ENCODE measurements at places on chromosomes 2 and 18. TPM values are rescaled to one million over a fixed set of nuclear protein-coding genes. Genes with fewer than 3 reads are reported as not detected.

Gene ZNF892
- total RNA-seq, result 4.3 TPM

Gene TMEM17
- total RNA-seq, result 1.1 TPM

Gene TSN
- 37.5 TPM for total RNA-seq

Gene L3MBTL4
- total RNA-seq, result 2.8 TPM

Gene AGFG1
- total RNA-seq, result 81.3 TPM

Gene THSD7B
- 1.8 TPM for total RNA-seq

Gene GREB1
- total RNA-seq, result 7.2 TPM

Gene SERPINB4
- total RNA-seq, result not detected

Gene LYG2
- not detected for total RNA-seq

Data from aorta (tissue), 5 donors.